ENCODE measurements at places on chromosomes 6 and 20.

- no peak for DNase-seq
Observed at GRCh38 chr6:111205502-111205901, 118.2 kb downstream of the SLC16A10 start.

- DNase-seq: no peak
Observed at GRCh38 chr20:33963751-33964150, 30.0 kb upstream of the RALY start.

GRCh38 chr6:108612852-108613251 is 52.1 kb downstream of the FOXO3 start:
- no peak for DNase-seq

DNA sequence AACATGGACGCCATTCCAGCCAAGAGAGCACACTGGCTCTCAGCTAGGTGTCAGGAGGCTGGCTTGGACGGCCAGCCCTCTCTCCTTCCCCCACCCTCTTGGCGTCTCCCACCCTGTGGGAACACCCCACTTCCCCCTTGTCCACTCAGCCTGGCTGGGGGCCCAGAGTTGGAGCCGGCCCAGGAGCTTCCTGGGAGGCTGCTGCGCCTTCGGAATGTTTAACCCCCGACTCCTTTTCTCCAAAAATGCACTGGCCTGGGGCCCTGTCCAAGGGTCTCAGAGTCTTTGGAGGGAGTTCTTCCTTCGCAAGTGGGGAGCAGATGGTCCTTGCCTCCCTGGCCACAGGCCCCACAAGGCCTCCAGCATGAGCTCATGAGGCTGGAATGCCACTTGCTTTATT is 4.1 kb downstream of the ADAM33 start:
- no peak for DNase-seq

- DNase-seq: no peak
Observed at GRCh38 chr20:6700563-6701329, 66.7 kb upstream of the BMP2 start.

- no peak for DNase-seq
Observed at GRCh38 chr6:44645276-44645675, 257.8 kb downstream of the CDC5L start.

- DNase-seq: no peak
Observed at GRCh38 chr6:23611776-23612381, 514.1 kb upstream of the NRSN1 start.

GRCh38 chr20:44990425-44990824 is 24.1 kb downstream of the STK4 start:
- peak; percentile 33 for DNase-seq

GRCh38 chr20:46291401-46291800 is 16.9 kb downstream of the CDH22 start:
- DNase-seq: no peak

DNA sequence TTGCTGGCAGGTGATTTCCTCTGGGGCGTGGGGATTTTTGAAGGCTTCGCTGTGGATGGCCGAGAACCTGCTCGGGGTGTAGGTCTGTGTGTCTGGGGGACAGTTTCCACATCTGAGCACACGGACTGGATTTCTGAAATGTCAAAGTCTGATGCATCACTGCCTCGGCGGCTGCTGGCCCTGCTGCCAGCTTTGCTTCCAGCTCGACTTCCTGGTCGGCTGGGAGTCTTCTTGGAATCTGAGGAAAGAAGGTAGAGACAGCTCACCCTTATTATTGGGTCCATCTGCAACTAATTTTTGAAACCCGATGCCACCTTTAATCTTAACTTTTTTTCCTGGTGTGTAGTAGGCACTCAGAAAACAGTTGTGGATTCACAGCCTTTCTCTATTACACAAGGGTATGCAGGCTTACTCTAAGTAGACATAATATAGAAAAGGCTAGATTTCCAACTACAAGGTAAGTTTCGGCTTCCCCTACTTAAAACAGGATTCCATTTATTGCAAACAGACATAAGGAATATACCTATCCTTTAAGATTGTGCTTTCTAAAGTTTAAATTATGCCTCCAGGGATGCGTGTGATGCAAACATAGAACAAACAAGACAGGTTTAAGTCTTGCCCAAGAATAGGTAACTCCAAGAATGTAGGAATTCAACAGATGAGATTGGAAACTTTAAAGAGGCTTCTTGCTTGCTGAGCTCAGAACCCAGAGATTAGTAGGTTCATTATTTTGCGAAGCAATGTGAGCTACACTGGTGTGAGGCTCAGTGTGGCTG is 183.5 kb downstream of the DST start:
- DNase-seq: no peak

DNA sequence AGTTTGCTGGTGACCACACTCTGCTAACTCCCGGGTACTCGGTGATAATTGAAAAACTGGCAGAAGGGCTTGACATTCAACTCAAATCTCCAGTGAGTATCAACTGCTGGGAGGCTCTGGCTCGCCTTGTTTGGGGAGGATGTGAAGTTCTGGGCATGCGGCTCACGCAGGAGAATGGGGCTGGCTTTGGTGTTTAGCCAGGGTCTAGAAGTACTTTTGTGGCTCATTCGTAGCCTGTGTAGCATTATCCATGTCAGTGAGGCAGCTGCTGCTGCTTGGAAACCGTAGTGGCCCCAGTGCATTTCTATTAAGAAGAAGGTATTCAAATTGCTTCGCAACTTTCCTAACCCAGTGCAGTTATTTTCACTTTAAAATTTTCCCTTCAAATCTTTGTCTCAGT is 52.2 kb downstream of the KDM1B start:
- DNase-seq: no peak

DNA sequence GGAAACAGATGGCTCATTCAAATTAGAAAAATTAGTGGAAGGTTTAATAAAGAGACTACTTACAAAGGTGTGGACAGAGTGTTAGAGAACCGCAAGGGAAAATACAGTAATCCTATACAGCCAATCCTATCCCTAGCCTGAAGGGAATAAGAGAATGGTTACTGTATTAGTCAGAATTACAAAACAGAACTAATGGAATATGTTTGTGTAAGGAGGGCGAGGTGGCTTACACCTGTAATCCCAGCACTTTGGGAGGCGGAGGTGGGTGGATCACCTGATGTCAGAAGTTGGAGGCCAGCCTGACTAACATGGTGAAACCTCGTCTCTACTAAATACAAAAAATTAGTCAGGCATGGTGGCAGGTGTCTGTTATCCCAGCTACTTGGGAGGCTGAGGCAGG is 16.3 kb upstream of the TRPC4AP start:
- no peak for DNase-seq

DNA sequence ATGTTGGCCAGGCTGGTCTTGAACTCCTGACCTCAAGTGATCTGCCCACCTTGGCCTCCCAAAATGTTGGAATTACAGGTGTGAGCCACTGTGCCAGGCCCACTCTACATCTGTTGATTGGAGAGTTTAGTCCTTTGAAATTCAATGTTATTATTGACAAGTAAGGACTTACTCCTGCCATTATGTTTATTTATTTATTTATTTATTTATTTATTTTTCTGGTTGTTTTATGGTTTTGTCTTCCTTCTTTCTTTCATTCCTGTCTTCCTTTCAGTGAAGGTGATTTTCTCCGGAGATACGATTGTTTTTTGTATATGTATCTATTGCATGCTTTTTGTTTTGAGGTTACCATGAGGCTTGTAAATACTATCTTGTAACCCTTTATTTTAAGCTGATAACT is 602.6 kb downstream of the EPM2A start:
- no peak for DNase-seq

- DNase-seq: no peak
Observed at GRCh38 chr6:118667988-118668387, 16.6 kb upstream of the CEP85L start.
